Testis (tissue), 5 donors: ENCODE measurements at places on chromosomes 2 and 18.

- no peak for DNase-seq
- no peaks in the 10 kb centered on the region for H3K27me3 ChIP-seq
- no peaks in the 10 kb centered on the region for H3K4me1 ChIP-seq
- H3K36me3 ChIP-seq, result no peaks in the 10 kb centered on the region
- H3K27ac ChIP-seq, result no peak overlapping the region
- H3K4me3 ChIP-seq, result no peak overlapping the region
Measured at GRCh38 chr2:42787424-42787787, 5.0 kb downstream of the HAAO start.

DNA sequence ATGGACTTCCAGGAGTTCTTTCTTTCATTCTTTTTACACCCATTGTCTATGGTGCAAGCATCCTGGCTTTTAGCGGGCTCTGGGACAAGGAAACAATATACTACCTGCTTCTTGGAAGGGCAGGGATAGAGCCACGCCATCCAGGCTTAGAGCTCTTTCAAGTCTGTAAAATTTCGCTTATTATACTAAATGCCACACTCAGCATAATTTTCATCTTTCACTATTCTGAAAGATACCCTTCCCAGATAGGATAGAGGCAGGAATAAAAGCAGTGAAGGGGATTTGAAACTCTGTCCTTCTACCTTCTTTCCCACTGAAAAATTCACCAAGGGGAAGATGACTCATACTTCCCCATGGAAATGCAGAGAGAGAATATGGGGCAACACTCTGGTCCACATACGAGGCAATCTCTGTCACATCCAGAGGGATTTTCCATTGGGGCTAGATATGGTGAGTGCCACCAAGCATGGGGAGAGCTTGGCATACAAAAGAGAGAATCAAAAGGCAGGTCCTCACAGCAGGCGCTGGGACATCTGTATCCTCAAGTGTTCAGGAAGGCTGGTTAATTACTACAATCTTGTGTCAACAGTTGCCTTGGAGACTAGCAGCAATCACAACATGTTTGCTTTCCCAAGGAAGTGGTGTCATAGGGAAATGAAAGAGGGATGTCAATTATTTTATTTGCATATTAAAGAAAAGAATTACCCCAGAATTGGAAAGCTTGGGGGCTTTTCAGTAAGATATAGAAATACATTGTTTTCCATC lies 127.6 kb downstream of the TDRD15 start:
- no peaks in the 10 kb centered on the region for H3K36me3 ChIP-seq
- H3K4me3 ChIP-seq, result no peak overlapping the region
- no peak for DNase-seq
- no peaks in the 10 kb centered on the region for H3K27me3 ChIP-seq

- no peak overlapping the region for H3K27ac ChIP-seq
- no peak overlapping the region for H3K4me3 ChIP-seq
- no peaks in the 10 kb centered on the region for H3K27me3 ChIP-seq
- DNase-seq, result no peak
- no peaks in the 10 kb centered on the region for H3K4me1 ChIP-seq
Measured at GRCh38 chr2:216319771-216320170, 52.5 kb downstream of the MARCHF4 start.

- DNase-seq, result no peak
- H3K4me3 ChIP-seq, result no peak overlapping the region
- no peak overlapping the region for H3K27ac ChIP-seq
- peaks cover 5% of the 10 kb centered on the region for H3K4me1 ChIP-seq
- no peaks in the 10 kb centered on the region for H3K36me3 ChIP-seq
Measured at GRCh38 chr2:96878796-96879544, 9.1 kb upstream of the SEMA4C start.

DNA sequence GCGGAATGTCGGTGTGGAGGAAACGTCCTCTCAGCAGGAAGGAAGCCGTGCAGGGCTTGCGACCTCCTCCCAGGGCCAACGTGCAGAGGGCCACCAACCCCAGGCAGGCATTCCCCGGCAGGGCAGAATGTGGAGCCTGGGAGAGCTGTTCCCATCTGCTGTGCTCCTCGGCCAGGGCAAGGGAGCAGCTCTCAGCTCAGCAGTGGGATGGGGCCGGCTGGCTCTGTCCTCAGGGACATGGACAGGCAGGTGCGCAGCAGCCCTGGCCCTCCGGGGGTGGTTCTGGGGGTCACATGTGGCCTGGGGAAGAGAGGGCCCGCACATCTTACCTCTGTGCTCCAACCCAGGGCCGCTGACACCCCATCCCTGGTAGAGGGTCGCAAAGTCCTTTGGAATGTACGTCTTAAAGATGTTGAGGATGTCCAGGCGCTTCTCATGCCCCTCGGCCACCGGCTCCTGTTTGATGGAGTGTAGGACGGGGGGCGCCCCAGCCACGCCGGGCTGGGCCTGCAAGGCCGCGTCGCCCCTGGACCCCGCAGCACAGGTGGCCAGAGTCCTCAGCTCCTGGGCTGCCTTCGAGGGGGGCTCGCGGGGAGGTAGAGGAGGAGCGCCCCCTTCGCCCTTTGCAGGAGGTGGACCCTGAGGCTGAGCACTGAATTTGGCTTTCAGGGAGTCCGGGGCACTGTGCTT lies 116.4 kb downstream of the ZNF516 start:
- H3K4me1 ChIP-seq, result peaks cover 7% of the 10 kb centered on the region
- no peaks in the 10 kb centered on the region for H3K27me3 ChIP-seq
- H3K4me3 ChIP-seq, result no peak overlapping the region
- H3K36me3 ChIP-seq, result no peaks in the 10 kb centered on the region

GRCh38 chr18:50715919-50716318 lies 103.9 kb downstream of the MRO start:
- no peak overlapping the region for H3K27ac ChIP-seq
- H3K36me3 ChIP-seq, result no peaks in the 10 kb centered on the region
- no peak overlapping the region for H3K4me3 ChIP-seq
- no peak for DNase-seq
- no peaks in the 10 kb centered on the region for H3K4me1 ChIP-seq

GRCh38 chr2:158178646-158179045 lies 77.0 kb downstream of the UPP2 start:
- H3K27ac ChIP-seq, result no peak overlapping the region
- no peak for DNase-seq
- H3K36me3 ChIP-seq, result no peaks in the 10 kb centered on the region
- no peak overlapping the region for H3K4me3 ChIP-seq
- H3K27me3 ChIP-seq, result no peaks in the 10 kb centered on the region

- no peak overlapping the region for H3K27ac ChIP-seq
- DNase-seq, result no peak
- H3K4me3 ChIP-seq, result no peak overlapping the region
Measured at GRCh38 chr18:33878213-33878612, 300.2 kb downstream of the ASXL3 start.

DNA sequence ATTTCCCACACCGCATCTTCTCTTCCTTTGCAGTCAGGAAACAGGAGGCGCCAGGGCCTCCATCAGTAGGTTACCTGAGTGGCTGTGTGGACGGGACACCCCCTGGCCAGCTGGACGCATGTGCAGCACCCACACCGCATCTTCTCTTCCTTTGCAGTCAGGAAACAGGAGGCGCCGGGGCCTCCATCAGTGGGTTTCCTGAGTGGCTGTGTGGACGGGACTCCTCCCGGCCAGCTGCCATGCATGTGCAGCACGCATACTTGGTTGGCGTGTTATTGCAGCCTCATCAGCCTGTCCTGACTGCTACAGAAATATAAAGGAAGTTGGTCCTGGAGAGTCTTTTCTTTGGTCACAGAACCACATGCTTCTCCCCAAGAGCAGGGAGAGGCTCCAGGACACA lies 74.6 kb downstream of the DCDC2C start:
- H3K4me1 ChIP-seq, result no peaks in the 10 kb centered on the region
- no peak for DNase-seq
- no peaks in the 10 kb centered on the region for H3K36me3 ChIP-seq
- H3K4me3 ChIP-seq, result no peak overlapping the region

DNA sequence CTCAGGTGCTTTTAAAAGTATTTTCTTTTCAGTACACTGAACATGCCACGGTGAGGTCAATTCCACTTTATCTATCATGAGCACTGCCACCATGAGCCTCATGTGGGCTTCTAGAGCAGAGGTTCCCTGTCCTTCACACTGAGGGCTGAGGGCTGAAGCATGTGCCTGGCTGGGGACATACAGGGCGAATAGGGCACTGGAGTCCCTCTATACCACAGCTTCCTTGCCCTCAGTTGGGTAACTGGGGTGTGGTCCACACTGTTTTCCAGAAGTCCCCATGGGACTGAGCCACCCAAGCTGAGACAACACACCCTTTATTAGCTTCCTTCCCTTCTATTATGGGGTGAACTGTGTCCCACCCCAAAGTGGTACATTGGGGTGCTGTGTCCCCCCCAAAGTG lies 172.2 kb upstream of the ID2 start:
- no peaks in the 10 kb centered on the region for H3K27me3 ChIP-seq
- DNase-seq, result no peak
- no peak overlapping the region for H3K4me3 ChIP-seq

GRCh38 chr18:63894106-63894772 lies 6.7 kb downstream of the SERPINB2 start:
- H3K27ac ChIP-seq, result no peak overlapping the region
- no peak overlapping the region for H3K4me3 ChIP-seq
- DNase-seq, result no peak
- no peaks in the 10 kb centered on the region for H3K4me1 ChIP-seq
- H3K36me3 ChIP-seq, result no peaks in the 10 kb centered on the region

DNA sequence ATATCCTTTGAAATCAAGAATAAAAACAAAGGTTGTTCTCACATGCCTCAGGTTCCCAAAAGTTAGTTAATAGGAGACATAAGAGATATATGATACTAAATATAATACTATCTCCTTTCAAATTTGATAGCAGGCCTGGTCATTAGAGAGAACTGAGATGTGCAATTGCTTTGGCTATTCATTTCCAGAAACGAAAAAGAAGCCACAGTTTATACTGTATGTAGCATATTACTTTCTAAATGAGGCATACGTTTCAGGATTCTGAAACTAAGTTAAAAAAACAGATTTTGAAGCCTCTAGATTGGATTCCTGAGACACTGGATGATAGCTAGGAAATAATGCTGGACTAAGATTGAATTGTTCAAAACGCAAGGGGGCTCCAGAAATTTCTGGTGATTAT lies 7.1 kb downstream of the PPP1R1C start:
- no peak overlapping the region for H3K27ac ChIP-seq
- no peak for DNase-seq
- H3K4me3 ChIP-seq, result no peak overlapping the region
- H3K4me1 ChIP-seq, result no peaks in the 10 kb centered on the region
- H3K36me3 ChIP-seq, result no peaks in the 10 kb centered on the region

- H3K27me3 ChIP-seq, result no peaks in the 10 kb centered on the region
- H3K36me3 ChIP-seq, result no peaks in the 10 kb centered on the region
- H3K27ac ChIP-seq, result no peak overlapping the region
- DNase-seq, result no peak
- H3K4me1 ChIP-seq, result no peaks in the 10 kb centered on the region
Measured at GRCh38 chr18:48791636-48792105, 159.1 kb downstream of the SMAD7 start.

- no peak overlapping the region for H3K4me3 ChIP-seq
- no peak for DNase-seq
- no peaks in the 10 kb centered on the region for H3K4me1 ChIP-seq
Measured at GRCh38 chr2:99918389-99918788, 224.0 kb downstream of the AFF3 start.

DNA sequence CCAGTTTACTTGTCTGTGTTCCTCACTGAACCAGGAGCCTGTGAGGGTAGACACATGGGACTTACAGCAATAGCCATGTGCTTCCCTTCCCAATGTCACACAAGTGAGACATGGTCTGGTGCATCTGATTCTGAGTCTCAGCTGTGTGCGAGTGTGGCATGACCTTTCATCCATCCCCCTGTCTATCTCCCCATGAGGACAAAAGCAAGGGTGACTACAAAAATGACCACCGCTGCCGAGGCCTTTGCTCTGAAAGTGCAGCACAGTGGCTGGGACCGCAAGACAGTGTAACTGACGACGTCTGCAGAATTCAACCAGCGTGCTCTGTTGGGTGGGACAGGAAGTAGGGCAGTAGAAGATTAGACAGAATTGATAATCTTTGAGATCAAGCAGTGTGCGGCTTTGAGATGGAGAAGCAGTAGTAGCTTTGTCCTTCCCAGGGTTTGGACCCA lies 50.5 kb downstream of the RAB31 start:
- H3K27ac ChIP-seq, result no peak overlapping the region
- no peak for DNase-seq
- no peaks in the 10 kb centered on the region for H3K4me1 ChIP-seq
- no peaks in the 10 kb centered on the region for H3K27me3 ChIP-seq
- H3K36me3 ChIP-seq, result no peaks in the 10 kb centered on the region

GRCh38 chr18:36331521-36331971 lies 34.0 kb downstream of the FHOD3 start:
- no peaks in the 10 kb centered on the region for H3K36me3 ChIP-seq
- no peaks in the 10 kb centered on the region for H3K4me1 ChIP-seq
- no peak overlapping the region for H3K27ac ChIP-seq
- no peak overlapping the region for H3K4me3 ChIP-seq
- no peaks in the 10 kb centered on the region for H3K27me3 ChIP-seq

DNA sequence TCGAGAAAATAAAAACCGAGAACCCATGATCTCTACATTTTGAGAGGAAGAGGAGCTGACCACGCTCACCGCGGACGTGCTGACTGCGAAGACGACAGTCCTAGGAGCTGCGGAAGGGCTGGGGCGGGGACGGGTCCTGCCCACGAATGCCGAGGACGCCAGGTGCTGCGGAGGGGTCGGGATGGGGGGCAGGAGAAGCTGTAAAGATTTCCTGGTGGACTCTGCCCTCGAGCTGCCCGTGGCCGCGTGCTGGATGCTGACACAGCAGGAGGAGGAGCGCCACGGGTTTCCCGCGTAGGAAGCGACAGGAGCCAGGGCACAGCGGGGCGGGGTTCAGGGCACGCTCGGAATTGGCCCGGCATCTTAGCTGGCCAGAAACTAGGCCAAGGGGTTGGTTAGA lies 22.2 kb downstream of the ZSCAN30 start:
- peaks cover 5% of the 10 kb centered on the region for H3K4me1 ChIP-seq
- H3K27ac ChIP-seq, result peak overlapping the region; percentile 79
- H3K4me3 ChIP-seq, result peak overlapping the region; percentile 68
- DNase-seq, result peak; percentile 33
- no peaks in the 10 kb centered on the region for H3K27me3 ChIP-seq
- H3K36me3 ChIP-seq, result no peaks in the 10 kb centered on the region

DNA sequence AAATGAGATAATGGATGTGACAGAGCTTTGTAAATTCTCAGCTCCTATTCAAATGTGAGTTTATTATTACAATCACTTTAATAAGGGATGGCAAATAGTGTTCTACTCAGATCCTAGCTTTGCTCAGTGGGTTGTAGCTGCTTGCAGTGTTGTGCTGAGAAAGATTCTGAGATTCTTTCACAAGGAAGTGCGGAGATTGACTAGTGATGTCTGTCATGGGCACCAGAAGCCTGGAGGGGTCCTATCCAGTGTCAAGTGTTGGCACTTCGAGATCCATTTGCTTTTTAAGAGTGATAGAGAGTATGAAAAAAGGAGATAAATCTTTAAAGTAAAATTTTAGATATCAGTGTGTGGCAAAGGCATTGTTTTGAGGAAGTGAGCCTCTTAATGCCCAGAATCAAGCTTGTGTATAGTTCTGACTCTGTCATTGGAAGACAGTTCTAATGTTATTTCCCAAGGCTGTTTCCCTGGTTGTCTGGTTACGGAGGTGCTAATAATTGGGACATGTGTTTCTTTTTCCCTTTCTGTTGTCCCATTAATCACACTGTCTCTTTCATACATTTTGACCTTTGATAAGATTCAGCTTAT lies 181.7 kb upstream of the SPRED2 start:
- no peaks in the 10 kb centered on the region for H3K27me3 ChIP-seq
- no peak overlapping the region for H3K4me3 ChIP-seq
- H3K36me3 ChIP-seq, result no peaks in the 10 kb centered on the region
- no peak overlapping the region for H3K27ac ChIP-seq
- H3K4me1 ChIP-seq, result no peaks in the 10 kb centered on the region
